Stimulated activated CD4-positive, alpha-beta T cell treated with anti-CD3 and anti-CD28 coated beads, Interleukin-12 subunit alpha, Interleukin-12 subunit beta, amount 100 ng/mL, for 48 hours (primary cell): ENCODE measurements at places on chromosomes 16 and 17.

- DNase-seq: no peak
Observed at GRCh38 chr16:84585467-84585866, 32.4 kb downstream of the COTL1 start.

DNA sequence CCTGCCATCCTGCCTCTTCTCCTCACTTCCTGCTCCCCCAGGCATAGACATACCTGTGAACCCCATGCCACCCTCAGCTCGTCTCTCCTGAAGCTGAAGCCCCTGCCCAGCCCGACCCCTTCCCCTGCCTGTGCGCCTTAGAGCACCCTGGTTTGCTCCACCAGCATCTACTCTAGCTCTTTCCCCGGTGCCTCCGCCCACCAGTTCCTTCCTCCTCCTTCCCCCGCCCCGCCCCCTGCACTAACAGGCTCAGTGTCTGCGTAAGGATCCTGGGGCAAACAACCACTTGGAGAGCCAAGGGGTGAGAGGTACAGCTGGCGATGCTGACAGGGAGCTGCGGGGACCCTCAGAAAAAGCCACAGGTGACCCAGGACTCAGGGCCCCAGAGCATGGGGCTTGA, 1.9 kb downstream of the GPR142 start:
- DNase-seq: peak; percentile 52

- no peak for DNase-seq
Observed at GRCh38 chr17:3527896-3528295, 29.7 kb downstream of the TRPV3 start.

GRCh38 chr16:87333101-87333500, 15.9 kb upstream of the C16orf95 start:
- DNase-seq: no peak

- no peak for DNase-seq
Observed at GRCh38 chr16:72291531-72291981, 119.6 kb upstream of the PMFBP1 start.

DNA sequence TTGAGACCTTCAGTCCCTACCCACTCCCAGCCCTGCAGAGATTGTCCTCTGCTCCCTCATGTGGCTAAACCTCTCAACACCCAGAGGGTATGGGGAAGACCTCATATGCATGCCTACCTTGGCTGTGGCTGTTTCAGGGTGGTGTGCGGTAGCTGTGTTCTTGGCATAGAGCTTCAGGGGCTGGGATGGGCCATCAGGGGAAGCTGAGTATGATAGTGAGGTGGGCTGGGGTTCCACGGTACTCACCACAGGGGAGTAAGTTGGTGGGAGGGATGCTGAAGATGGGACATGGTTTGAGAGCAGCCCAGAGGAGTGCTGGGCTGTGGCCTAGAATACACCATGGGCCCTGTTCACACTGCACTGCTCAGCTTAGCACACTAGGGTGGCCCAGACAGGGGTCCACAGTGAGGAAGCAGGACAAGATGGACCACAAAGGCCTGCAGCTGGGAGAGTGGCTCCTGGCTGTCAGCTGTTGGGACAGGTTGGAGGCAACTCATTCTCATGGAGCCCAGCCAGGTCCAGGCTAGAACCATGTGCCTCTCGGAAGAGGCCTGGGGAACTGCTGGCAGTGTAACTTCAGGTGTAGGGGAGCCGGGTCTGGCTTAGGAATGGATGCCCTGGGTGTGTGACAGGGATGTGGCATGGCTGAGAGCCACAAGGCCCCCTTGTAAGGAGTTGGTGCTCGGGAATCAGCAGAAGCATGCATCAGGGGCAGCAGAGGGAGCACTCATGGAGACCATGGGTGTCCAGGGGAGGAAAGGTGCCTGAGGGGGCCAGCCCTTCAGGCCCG, 3.1 kb downstream of the MFAP4 start:
- no peak for DNase-seq

DNA sequence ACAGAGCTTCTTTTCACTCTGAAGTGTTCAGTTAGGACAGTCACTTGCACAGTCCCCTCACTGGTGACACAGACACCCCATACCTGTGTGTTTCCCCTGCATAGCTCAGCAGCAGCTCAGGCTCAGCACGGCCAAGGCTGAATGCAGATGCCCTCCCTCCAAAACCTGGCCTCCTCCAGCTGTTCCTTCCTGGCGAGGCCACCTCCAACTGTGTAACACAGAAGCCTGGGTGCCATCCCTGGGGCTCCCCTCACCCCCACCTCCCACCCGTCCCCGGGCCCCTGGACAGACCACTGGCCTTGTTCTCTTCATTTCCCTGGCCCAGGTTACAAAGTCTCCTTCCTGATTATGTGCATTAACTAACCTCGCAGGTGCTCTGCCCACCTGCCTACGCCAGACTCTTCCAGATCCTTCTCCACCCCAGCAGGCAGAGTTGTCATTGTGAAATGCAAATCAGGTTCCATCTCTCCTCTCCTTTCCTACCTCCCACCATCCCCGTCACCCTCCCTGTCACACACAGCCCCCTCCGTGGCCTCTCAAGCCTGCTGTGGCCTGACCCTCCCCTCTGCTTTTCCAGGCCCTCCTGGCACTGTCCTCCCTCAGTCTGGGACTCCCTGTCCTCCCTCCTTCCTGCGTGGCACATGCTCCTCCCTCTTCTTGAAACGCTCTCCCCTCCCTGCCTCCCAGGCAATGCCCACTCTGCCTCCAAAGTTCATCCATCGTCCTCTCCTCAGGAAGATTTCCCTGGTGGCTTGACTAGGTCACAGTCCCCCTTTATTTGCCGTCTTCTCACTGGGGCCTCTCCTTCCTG, 26.4 kb downstream of the MLYCD start:
- no peak for DNase-seq

- peak; percentile 33 for DNase-seq
Observed at GRCh38 chr16:57802341-57803133, at the start of gene KIFC3. TSS of gene KIFC3 (minus strand) at chr16:57802491. CDS start at chr16:57798243, 4,248 bp downstream.

GRCh38 chr17:38606646-38607611, 1.2 kb upstream of the SRCIN1 start:
- DNase-seq: no peak

- no peak for DNase-seq
Observed at GRCh38 chr17:8382880-8383142, 182 bp downstream of the RPL26 start.
